GM23248 (cell line): ENCODE measurements at places on chromosomes 2 and 18. TPM values are rescaled to one million over a fixed set of nuclear protein-coding genes. Genes with fewer than 3 reads are reported as not detected.

Gene REG1B
- polyA plus RNA-seq: not detected in 2 replicates

DNA sequence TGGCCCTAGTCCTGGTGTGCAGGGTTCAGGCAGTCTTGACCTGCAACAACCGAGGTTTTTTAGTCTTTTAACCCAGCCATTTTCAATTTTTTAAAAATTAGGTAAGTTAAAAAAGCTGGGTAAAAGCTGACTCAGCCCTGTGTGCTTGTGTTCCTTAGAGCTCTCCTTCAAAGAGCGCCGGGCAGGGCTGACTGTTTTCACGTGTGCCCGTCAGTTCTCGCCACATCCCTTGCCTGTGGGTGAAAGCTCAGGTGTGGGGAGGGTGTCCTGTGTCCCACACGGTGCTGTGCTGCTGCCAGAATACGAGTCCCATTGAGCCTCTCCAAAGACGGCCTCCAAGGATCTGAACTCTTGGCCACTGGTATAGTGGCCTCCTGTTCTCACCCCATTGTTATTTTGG lies 5.3 kb upstream of the ANO7 start:
- DNase-seq: no peak

GRCh38 chr2:80311304-80311703 lies 6.8 kb upstream of the LRRTM1 start:
- no peak for DNase-seq

Gene CCL20
- polyA plus RNA-seq: not detected in 2 replicates

- peak; percentile 52 for DNase-seq
Measured at GRCh38 chr2:37671816-37672103, 318 bp upstream of the CDC42EP3 start.

DNA sequence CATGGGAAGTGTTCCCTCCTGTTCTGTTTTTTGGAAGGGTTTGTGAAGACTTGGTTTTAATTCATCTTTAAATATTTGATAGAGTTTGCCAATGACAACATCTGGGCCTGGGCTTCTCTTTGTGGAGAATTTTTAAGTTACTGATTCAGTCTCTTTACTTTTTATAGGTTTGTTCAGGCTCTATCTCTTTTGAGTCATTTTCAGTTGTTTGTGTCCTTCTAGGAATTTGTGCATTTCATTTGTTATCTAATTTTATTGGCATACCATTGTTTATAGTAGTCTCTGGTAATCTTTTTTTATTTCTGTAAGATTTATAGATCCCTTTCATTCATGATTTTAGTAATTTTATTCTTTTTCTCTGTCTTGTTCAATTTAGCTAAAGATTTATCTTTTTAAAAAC lies 14.6 kb downstream of the SCLY start:
- no peak for DNase-seq

GRCh38 chr18:36328385-36328858 lies 30.9 kb downstream of the FHOD3 start:
- no peak for DNase-seq

Gene KCNG2
- not detected in 2 replicates for polyA plus RNA-seq

DNA sequence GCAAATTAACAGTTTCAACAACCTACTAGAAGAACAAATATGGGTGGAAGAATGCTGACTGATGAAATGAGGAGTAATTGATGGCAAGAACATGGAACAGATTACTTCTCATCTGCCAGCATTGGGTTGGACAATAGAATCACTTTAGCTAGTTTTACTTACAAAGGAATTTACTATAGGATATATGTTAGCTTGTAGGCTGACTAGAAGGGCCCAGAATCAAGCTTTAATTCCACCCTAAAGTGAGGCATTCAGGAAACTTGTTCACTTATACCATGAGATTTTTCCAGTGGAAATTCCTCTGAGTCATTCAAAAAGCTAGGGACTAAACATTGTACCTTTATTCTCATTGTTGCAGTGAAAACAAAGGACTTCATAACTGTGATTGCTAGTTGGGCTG lies 5.0 kb upstream of the ZSWIM2 start:
- DNase-seq: peak; percentile 55

- DNase-seq: no peak
Measured at GRCh38 chr2:155145758-155146229, 447.3 kb downstream of the KCNJ3 start.

DNA sequence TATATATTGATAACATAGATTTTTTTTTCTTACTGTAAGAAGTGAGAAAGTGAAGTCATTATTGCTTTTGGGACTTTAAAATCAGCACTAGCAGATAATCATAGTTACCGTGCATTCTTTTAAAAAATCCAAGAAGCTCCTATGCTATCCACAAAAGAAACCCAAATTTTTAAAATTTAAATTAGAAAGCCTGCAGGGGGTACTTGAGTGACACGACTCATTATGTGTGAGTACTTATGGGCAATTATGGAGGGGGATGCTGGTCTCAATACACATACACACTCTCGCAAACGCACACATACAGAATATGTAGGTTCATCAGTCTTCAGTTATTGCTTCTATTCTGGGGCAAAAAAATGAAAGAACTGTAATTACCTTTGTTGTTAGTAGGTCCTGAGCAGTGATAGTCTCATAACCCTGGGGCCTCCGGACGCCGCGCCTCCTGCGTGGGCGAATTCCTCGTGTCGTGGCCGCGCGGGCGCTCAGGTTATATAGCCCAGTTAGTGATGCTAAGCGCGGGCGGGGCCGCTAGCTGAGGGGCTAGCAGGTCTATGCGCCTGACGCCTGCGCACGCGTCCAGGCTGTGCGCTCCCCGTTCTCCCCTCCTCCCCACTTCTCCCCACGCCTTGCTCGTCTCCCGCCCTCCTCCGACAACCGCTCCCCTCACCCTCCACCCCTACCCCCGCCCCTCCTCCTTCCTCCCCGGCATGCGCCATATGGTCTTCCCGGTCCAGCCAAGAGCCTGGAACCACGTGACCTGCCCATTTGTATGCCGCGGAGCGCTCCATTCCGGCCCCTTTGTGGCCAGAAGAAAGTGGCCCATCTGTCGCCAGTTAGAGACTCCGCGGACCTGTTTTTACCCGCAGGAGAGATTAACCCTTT lies at the start of gene NEUROD1:
TSS of gene NEUROD1 (minus strand) at position 463 of the 882 bp plus-strand sequence. CDS start 1,657 bp downstream, outside the sequence.
- no peak for DNase-seq

Gene SLC38A11
- not detected in 2 replicates for polyA plus RNA-seq

Gene ARHGAP28
- polyA plus RNA-seq: 0.20 and 0.25 TPM in 2 replicates

Gene DGKD
- 2.7 and 3.9 TPM in 2 replicates for polyA plus RNA-seq

Gene C2orf81
- polyA plus RNA-seq: 6.0 TPM in 2 replicates

DNA sequence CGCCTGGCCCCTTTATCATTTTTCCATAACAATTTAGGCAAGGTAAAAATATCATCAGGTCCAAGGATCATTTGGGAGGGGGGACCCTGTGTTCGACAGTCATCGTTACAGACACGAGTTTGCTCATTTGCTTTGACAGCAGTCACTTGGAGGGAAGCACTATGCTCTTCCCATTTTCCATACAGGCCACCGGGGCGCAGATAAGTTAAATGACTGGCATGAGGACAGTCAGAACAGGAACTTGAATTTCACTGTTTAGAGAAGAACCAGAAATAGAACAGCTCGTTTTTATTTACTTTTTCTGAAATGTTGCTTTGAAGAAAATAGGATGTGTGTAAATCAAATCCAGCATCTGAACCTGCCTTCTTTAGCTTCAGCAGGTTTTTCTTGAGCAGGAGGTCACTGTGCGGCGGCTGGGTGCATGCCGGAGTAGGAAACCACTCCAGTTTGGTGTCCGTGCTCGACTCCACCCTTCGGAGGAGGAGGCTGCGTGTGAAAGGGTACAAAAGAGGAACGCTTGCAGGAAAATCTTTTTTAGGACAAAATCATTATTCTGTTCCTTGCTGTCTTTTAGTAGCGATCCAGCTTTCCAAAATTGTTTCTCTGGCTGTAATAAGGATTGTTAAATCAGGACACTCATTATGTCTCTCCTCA lies 15.2 kb downstream of the NPAS2 start:
- no peak for DNase-seq

GRCh38 chr2:13218205-13218604 lies 501.5 kb downstream of the TRIB2 start:
- DNase-seq: no peak

Gene OR6B2
- not detected in 2 replicates for polyA plus RNA-seq

- DNase-seq: peak; percentile 30
Measured at GRCh38 chr2:10487081-10487740, 39.1 kb upstream of the ODC1 start.

Gene PROM2
- polyA plus RNA-seq: 0.25 TPM in 1 of 2 replicates, not detected in the other

Gene GPAT2
- 0.38 and 0.71 TPM in 2 replicates for polyA plus RNA-seq

Gene PPIL3
- 37.8 and 41.6 TPM in 2 replicates for polyA plus RNA-seq

Gene UNC50
- polyA plus RNA-seq: 80.5 and 88.6 TPM in 2 replicates

Gene DPP10
- not detected in 2 replicates for polyA plus RNA-seq

DNA sequence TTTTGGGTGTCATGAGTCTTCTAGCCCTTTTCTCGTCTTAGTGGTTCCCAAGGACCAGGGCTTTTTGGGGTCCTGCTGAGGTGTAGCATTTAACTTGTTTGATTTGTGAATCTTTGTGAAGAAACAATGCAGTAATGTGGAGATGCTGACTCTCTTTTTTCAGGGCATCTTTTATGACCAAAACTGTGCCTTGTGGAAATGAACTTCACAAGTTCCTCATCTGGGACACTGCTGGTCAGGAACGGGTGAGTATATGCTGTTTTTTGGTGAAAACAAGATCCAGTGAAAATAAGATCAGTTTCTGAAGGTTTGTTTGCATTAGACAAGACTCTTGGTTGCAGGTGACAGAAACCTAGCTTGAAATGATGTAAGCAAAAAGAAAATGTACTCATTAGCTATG lies 83.9 kb downstream of the RAB31 start:
- DNase-seq: no peak

Gene CCDC85A
- 1.6 TPM in 2 replicates for polyA plus RNA-seq

DNA sequence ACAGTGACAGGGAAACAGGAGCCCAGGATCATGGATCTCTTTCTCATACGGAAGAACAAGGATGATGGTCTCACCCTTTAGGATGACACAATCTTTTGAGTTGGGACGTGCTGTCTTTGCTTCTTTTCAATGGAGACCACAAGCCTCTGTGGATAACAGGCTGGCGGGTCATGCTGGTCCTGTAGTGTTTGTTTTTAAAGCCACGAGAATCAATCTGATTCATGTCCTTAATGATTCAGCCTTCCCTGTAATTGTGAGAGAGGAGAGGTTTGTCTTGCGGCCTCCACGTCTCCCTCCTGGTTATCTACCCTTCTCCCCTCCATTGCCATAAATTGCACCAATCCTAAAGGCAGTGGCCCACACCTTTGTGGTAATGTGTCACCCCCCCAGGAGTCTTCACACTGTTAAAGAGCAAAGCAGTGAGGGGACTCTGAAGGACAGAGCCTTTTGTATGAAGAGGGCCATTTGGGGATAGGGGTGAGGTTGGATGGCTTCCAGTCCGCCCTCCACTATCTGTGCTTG lies 87.7 kb upstream of the TGFA start:
- peak; percentile 48 for DNase-seq

Gene PROKR1
- not detected in 2 replicates for polyA plus RNA-seq

DNA sequence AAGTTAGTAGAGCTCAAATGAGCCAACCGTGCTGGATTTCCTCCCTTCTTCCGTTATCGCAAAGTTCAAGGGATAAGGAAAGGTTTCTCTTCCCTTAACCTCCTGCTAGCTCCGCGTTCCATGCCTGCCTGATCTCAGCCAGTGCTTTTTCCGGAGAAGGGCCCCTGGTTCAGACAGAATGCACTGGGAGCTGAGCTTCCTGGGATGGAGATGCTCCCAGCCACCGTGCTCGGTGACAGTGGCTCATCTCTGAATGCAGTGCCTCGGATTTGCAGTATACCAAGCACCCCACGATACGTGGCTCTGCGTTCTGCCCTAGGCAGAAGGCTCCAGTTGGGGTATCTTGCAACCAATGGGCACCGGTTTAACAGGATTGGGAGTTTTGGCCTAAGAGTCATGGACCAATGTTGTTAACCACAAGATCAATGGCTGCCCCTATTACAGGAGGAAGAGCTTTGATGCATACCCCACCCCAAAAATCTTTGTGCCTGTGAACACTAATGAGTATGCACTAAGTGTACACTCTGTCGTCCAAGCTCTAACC lies 876 bp downstream of the CNTNAP5 start:
- DNase-seq: no peak

GRCh38 chr2:125280265-125280664 lies 1255.2 kb downstream of the CNTNAP5 start:
- DNase-seq: no peak

DNA sequence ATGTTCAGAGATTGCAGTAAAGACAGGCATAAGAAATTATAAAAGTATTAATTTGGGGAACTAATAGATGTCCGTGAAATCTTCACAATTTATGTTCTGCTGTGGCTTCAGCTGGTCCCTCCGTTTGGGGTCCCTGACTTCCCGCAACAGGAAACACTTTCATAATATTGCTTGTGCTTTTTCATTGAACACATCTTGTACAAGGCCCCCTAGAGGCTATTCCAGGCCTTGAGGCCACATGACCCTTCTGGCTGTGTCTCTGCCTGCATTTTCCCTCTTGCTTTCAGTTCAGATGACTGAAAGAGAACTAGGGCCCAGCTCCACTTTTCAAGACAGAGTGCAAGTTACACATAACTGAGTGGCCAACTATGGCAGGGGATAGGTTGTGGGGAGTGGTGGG lies 164.1 kb downstream of the TMEM247 start:
- no peak for DNase-seq

- no peak for DNase-seq
Measured at GRCh38 chr2:54981385-54981784, 68.9 kb downstream of the RTN4 start.

Gene ARMC9
- polyA plus RNA-seq: 17.3 and 17.7 TPM in 2 replicates

Gene UGT1A9
- not detected in 2 replicates for polyA plus RNA-seq

DNA sequence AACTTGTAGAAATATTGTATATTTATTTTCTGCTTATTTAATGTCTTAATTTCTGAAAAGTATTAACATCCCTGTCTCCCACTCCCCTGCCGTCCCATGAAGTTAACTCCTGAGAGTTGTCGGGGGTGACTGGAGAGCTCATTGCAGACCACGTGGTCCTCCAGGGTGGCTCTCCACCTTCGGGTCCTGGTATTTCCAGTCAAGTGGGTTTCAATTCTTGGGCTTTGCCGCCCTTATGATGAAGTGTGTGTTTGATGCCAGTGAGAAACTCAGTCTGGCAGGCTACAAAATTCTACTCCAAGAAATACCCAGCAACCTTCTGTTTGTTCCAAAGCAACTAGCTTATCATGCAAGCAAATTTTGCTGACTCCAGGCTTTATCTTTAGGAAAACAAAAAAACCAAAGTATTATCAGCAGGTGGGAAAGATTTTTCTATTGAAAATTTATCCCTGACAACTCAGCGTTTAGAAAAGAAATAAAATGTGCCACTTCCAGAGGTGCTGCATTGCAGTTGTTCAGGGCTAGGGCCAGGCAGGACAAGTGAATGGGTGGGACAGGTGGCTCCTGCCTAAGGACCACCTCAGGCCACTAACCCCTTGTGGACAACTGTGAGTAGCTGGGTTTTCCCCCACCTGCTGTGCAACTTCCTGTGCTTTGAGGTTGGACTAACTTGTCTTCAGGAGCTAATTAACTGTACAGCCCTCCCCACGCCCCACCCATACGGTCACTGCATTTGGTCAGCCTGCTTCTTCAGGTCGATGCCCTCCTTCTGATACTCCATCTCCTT lies 46.6 kb downstream of the BCL2L11 start:
- DNase-seq: no peak

- DNase-seq: no peak
Measured at GRCh38 chr2:14536976-14537375, 95.5 kb upstream of the LRATD1 start.
